ENCODE measurements at places on chromosomes 16 and 17.

DNA sequence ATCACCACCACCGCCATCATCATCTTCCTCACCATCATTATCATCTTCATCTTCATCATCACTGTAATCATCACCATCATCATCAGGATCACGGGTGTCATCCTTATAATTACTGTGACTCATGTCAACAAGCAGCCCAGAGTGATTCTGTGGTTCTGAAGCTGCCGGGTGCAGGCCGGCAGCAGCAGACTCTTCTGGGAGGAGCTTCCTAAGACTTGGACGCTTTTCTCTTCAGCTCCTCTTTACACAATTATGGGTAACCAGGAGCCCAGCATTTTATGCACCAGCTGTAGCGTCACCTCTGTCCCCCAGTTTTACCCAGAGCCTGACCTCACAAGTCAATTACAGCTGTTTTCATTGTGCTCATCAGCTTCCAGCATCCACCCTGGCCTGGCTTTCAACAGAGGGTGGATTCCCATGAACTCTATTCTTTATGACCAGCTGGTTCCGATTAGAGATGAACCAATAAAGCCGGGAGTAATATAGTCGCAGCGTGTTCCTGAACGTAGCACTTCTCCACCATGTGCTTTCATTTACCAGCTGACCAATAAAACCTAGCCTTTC lies 275.8 kb downstream of the FOXL1 start:
- no peak for DNase-seq

DNA sequence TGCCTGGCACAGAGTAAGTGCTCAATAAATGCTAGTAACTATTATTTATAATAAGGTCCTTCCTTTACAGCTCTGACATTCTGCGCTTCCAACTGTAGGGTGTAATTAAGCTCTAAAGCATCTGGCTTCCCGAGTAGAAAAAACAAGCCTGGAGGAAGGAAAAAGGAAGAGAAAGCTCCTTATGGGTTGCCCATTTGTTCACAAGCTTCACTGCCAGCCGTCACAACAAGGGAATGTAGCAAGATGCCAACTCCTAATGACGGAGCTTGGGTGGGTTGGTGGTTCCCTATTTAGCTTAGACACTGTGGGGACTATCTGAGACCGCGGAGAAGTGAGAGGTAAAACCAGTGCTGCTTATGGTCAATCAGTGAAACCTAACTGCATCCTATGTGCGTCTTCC lies 7.3 kb upstream of the RPRML start:
- DNase-seq = no peak

GRCh38 chr16:58732545-58733247 lies 1.4 kb downstream of the GOT2 start:
- no peak for DNase-seq

- DNase-seq = no peak
These were observed 2.2 kb downstream of the ACBD4 start for GRCh38 chr17:45137561-45138305.

GRCh38 chr16:47059991-47060390 lies 83.8 kb downstream of the NETO2 start:
- DNase-seq = no peak

GRCh38 chr17:46930051-46930450 lies 7.1 kb downstream of the GOSR2 start:
- DNase-seq = no peak

- no peak for DNase-seq
These were observed 33.5 kb upstream of the EMP2 start for GRCh38 chr16:10613785-10614485.

DNA sequence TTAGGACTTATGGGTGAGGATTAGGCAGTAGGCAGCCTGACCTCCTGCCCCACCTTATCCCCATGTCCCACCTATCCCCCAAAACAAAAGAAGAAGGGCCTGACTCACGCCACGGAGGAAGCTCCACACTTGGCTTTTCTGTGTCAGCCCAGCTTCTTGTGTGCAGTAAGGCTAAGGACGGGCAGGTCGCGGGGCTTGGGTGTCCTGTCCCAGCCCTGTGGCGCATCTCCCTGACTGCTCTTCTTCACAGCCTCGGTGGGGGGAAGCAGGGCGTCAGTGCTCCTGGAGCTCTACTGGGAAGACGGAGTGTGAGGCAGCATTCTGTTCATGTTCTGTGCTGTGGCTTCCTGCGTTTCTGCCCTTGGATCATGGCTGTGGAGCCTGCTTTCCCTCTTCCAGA lies 34.6 kb upstream of the ALDH3A2 start:
- no peak for DNase-seq

DNA sequence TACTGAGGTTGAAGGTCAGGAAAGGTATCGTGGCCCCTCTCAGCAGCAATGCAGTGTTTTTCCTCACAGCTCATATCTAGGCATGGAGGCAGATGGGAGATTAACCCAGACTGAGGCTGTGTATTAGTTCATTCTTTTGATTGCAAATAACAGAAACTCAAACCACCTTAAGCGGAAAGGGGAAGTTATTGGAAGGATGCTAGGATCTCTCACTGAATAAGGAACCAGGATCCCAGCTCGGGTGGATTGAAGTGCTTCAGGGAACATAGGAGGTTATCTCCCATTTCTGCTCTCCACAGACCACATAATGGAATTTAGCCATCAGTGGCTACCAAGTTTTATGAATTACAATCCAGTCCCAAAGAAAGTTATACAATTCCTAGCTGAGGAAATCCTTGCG lies 8.2 kb downstream of the ZNF689 start:
- DNase-seq = no peak

GRCh38 chr17:3974138-3974687 lies 10.0 kb upstream of the ATP2A3 start:
- no peak for DNase-seq

DNA sequence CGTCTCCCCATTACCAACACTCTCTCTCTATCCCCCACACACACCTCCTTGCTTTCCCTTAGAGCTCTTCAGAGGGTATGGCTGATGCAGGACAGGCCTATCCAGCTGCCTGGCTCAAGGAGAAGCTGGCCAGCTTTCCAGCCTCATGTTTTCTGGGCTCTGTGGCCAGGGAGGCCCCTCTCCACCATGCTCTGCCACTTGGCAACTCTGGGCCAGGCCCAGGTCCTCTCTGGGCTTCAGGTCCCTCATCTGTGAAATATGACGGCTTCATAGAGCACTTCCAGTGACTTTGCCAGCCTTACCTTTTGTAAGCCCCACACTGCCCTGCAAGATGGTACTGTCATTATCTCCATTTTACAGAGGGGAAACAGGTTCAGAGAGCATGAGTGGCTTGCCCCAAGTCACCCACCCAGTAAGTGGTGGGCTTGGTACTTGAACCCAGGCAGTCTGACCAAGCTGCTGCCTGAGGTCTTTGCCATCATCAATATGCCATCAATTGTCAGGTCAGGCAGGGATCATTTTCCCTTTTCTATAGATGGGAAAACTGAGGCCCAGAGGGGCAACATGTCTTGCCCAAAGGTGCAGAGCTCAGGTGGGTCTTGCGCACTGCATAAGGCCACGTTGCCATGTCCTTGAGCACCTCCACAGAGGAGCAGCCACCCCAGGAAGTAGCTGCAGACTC lies 548 bp upstream of the ADGRG5 start:
- DNase-seq = peak; percentile 2

DNA sequence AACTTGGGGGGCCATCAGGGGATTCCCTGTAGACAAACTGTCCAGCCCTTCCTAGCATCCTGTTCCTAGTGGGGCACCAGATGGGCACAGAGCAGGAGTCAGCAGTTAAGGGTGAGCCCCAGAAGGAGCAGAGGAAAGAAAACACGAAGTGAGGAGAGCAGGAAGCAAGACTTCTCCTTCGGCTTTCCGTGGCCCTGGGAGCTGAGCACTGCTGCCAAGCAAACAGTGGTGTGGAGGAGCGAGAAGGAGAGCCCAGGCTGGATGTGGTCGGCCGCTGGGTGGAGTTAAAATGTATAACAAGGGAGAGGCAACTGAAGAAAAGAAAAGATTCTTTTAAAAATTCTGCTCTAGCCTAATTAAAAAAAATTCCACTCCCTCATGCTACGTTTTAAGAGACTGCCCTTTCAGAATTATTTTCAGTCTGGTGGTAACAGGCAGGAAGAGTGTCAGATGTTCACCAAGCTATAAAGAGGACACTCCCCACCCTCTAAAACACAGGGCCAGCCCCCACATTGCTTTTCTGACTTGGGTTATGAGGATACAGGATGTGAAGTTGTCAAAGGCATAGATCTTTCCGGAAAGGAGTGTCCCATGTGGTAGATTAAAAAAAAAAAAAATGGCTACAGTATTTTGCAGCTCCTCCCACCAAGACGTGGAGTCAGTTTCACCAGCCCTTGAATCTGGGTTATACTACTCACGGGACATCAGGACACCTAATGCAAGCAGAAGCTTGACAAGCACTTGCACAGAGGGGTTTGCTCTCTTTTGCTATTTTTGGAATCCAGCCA lies 74.9 kb upstream of the ZFHX3 start:
- peak; percentile 24 for DNase-seq

- no peak for DNase-seq
These were observed 39.8 kb downstream of the GRIN2C start for GRCh38 chr17:74819801-74820436.

- peak; percentile 84 for DNase-seq
These were observed 5.2 kb downstream of the CCR7 start for GRCh38 chr17:40559954-40560591.

GRCh38 chr16:54284931-54285413 lies 1.6 kb downstream of the IRX3 start:
- no peak for DNase-seq

DNA sequence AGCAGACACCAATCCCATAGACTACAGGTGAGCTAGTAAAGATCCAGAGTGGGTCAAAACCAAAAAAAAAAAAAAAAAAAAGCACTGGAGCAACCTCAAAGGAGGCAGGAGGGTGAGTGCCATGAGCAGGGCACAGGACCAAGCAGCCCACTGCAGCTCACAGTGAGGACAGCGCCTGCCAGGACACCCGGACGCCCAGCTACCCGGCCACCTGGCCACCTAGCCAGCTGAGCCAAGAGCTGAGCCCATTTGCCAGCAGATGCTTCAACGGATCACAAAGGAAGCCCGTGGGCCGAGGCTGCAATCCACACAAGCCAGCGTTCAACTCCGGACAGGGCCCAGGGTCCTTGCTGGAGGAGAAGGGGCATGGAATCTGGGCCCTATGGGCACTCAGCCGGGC lies 15.1 kb downstream of the AXIN1 start:
- DNase-seq = no peak

GRCh38 chr17:82837586-82838320 lies 2.1 kb downstream of the ZNF750 start:
- DNase-seq = no peak

DNA sequence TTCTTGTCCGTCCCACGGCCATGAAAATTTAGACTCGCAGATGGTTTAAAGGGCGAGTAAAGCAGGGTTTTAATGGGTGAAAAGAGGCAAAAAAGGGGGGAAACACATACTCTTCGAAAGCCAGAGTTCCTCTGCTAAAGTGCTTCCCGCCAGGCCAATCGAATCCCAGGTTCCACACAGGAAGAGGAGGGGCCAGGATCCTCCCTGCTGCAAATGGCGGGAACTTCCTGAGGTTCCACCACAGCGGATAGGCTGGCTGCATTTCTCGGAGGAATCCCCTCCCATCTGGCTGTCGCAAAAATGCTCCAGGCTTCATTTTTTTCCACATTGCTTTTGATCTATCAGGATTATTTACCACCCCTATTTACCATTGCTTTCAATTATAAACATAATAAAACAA lies 670.1 kb upstream of the CA10 start:
- no peak for DNase-seq

DNA sequence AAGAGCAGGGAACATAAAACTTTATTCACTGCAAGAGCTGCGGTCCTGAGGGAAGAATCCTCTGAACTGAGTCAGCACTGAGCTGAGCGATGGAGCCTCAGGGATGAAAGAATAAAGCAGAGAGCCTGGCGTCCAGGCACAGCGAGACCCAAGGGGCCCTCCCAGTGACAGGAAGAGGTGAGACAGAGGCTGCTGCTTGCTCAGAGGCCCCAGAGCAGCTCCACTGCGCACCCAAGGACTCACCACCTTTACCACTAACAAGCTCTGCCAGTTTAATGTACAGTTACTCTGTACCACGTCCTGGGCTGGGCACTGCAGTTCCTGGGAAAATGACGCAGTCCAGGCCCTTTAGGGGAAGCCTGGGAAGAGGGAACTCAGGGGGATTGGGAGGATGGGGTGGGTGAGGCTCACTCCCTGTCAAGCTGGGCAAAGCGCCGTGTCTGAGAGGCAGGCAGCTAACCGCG lies 5.6 kb downstream of the GFAP start:
- no peak for DNase-seq

DNA sequence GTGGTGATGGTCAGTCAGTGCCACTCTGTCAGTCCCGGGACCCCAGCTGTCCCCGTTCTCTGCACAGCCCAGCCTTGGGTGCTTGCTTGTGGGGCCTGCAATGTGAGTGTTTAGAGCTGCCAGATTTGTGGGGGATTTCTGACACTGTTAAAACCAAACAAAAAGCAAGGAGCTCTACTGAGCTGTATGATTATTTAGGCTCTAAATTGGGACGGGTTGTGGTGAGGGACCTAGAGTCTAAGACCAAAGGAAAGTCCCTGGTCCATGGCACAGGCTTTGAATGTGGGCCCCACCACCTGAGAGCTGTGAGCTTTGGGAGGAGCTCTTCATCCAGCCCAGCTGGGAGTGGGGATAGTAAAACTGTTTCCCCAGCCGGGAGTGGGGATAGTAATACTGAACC lies 63.3 kb downstream of the KSR1 start:
- DNase-seq = no peak

GRCh38 chr17:46972346-46972745 lies 6.7 kb downstream of the RPRML start:
- DNase-seq = no peak

- no peak for DNase-seq
These were observed 55.9 kb downstream of the NSRP1 start for GRCh38 chr17:30172560-30172959.

DNA sequence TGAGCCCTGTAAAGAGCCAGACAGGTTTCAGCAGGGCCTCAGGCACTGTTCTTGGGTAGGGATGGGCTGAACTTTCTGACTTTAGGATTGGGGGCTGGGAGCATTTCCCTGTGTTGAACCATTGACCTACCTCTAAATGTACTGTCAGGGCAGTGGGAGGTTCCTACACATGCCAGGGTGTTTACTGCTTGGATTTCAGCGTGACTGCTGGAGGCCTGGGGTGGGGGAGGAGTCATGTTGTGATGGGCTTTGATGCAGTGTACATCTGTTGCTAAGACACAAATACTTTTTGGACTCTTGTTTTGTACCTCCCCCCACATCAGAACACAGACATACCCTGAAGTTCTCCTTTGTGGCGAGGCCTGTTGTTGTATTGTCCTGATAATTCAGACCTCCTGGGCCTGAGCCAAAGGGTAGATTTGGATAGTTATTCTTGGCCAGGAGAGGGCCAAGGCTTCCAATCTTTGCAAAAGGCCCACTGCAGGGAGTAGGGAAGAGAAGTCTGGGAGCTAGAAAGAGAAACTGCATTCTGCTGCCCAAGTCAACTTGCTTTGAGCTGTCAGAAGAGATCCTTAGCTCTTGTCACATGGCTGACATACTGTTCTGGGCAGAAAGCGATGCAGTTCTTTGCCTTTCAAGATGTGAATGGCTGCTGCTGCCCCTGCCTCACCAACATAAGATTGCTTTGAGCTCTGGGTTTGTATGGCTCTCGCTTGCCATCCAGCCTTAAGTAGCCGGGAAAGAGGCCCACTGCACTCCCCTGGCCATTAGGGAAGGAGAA lies 3.7 kb downstream of the NFE2L1 start:
- no peak for DNase-seq

Data from CD4-positive, alpha-beta T cell treated with Interleukin-4 for 1 hour (primary cell).